ENCODE measurements at places on chromosomes 3 and 15.
A peak's percentile ranks its signal among the peaks of the same experiment; 100 is the strongest.

- H3K36me3 ChIP-seq: no peaks in the 10 kb centered on the region
- H3K4me3 ChIP-seq: no peak overlapping the region
- H3K4me1 ChIP-seq: no peaks in the 10 kb centered on the region
- H3K27ac ChIP-seq: no peak overlapping the region
Observed at GRCh38 chr3:158859362-158859761, 57.5 kb downstream of the MFSD1 start.

GRCh38 chr15:50140098-50140497 is 21.1 kb upstream of the ATP8B4 start:
- H3K27ac ChIP-seq: no peak overlapping the region
- no peaks in the 10 kb centered on the region for H3K4me1 ChIP-seq
- no peak overlapping the region for H3K4me3 ChIP-seq
- no peak for DNase-seq

DNA sequence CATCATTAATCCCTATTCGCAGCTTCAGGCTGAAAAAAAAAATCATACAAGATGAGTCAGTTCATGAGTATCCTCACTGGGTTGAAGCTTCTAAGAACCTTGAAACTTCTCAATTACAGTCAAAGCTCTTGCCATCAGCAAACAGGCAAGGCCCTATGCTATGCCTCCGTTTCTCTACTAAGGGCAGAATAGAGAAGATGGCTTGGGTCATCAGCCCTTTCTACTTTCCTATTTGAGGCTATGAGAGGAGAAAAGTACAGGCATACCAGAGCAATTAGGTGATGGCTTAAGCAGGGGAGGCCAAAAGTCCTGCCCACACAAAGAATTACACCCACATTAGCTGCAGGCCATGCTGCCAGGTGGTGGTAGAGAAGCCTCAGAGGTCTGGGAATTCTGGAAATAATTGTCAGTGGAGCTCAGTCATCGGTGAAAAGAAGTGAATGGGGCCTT is 89.0 kb downstream of the MRPL46 start:
- no peaks in the 10 kb centered on the region for H3K36me3 ChIP-seq
- H3K27me3 ChIP-seq: no peaks in the 10 kb centered on the region
- no peak overlapping the region for H3K27ac ChIP-seq
- no peak overlapping the region for H3K4me3 ChIP-seq
- DNase-seq: no peak

DNA sequence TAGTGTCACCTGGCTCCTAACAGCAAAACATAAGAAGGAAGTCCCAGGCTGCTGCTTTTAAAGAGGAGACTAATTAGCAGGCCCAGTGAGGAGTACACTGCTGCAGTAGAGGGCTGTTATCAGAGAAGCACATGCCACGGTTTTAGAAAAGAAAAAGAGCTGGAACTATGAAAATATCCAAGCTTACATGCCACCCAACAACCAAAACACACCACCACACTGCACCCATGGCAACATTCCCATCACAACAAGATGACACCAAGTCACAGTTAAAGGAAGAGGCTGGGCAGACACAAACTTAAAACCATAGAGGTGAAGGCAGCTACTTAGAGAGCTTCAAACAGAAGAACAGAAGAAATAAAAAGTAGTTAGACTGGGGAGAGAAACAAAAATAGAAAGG is 37.0 kb downstream of the NPTN start:
- DNase-seq: no peak
- no peaks in the 10 kb centered on the region for H3K27me3 ChIP-seq
- H3K36me3 ChIP-seq: no peaks in the 10 kb centered on the region
- H3K4me3 ChIP-seq: no peak overlapping the region
- H3K4me1 ChIP-seq: peaks cover 20% of the 10 kb centered on the region

DNA sequence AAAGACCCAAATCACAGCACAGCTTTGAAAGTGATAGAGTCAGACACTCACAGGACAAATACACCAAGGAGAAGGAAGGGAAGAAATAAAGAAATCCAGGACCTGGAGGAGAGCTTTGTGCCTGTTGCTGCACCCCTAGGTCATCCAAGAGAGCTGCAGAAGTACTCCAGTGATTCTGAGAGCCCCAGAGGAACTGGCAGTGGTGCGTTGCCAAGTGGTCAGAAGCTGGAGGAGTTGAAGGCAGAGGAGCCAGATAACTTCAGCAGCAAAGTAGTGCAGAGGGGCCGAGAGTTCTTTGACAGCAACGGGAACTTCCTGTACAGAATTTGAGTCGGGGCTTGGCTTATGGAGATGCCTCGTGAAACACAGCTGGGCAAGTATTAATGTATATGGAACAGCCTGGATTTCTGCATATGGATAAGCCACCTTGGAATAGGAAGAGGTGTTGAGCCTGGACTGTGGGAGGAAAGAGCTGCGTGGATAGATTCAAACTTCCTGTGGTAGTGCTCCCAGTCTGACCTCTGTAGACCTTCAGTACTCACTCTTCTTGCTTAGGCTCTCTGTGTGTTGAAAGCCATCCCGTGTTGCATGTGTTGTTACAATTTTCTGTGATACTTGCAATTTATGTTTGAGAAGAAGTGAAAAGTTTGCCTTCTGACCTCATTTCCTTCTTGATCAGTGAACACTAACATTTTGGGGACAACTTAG is 6.1 kb downstream of the NGRN start:
- no peaks in the 10 kb centered on the region for H3K36me3 ChIP-seq
- no peaks in the 10 kb centered on the region for H3K27me3 ChIP-seq
- H3K27ac ChIP-seq: no peak overlapping the region

DNA sequence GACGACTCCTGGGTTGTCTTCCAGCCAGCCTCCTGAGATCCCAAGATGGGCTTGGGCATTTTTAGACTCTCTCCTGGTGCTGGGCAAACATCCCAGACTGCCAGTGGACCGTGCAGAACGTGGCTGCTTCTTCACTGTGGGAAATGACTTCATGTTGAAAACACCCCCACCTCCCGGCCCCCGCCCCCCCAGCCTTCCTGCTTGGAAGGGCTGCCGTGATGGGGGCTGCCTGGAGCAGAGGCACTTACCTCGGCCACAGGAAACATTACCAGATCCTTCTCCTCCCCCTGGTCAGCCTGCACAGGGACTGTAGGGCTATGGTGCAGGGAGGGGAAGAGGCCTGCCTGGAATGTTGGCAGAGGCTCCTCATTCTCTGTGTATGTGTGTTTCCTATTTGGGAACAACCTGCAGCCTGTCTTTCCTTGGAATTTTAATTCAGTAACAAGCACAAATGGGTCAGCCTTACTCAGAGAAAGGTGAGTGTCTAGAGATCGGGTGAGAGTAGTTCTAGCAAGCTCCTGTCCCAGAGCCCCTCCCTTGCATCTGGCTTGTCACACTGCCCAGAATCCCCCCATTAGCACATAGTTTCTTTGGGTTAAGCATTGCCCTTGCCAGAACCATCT is 90.8 kb downstream of the ANP32A start:
- no peak overlapping the region for H3K27ac ChIP-seq
- H3K4me1 ChIP-seq: peaks cover 18% of the 10 kb centered on the region
- H3K4me3 ChIP-seq: no peak overlapping the region
- no peaks in the 10 kb centered on the region for H3K36me3 ChIP-seq

DNA sequence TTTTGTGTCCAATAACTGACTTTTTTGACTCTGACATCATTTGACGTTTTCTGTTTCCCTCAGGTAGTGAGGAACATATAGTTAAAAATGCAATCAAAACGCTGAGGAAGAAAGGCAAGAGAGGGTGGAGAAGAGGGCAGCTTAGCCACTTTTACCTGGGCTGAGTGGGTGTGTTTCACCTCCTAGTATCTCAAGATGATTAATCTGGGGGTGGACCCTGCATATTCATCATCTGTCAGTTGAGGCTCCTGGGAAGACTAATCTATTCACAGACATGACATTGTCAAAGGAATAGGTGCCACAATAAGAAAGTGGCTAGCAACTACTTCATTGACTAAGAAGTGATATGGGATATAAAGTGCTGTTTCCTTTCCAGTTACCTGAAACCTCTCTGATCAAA is 331.5 kb upstream of the RARB start:
- no peak for DNase-seq
- no peaks in the 10 kb centered on the region for H3K4me1 ChIP-seq
- no peaks in the 10 kb centered on the region for H3K36me3 ChIP-seq
- H3K27ac ChIP-seq: no peak overlapping the region
- no peaks in the 10 kb centered on the region for H3K27me3 ChIP-seq

DNA sequence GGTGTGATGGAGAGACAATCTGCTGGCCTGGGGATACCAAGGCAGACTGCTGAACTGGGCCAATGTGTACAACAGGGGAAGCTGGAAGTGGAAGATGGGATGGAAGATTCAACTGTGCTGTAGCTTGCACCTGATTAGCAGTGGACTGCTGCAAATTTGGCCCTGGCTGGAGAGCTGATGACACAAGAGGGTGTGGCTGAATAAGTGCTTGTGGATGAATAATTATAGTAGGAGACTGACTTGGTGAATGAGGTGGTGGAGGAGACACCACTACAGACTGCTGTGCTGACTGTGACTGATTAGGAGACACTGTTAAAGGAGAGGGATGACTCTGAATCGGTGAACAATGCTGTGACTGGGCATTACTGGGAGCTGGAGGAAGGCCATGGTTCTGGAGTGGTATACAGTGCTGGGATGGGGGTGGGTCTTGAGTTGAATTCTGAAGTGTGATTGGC is 52.5 kb downstream of the PHC3 start:
- no peaks in the 10 kb centered on the region for H3K27me3 ChIP-seq
- no peaks in the 10 kb centered on the region for H3K36me3 ChIP-seq
- no peaks in the 10 kb centered on the region for H3K4me1 ChIP-seq
- H3K27ac ChIP-seq: no peak overlapping the region

- no peaks in the 10 kb centered on the region for H3K36me3 ChIP-seq
- no peaks in the 10 kb centered on the region for H3K27me3 ChIP-seq
- H3K4me3 ChIP-seq: no peak overlapping the region
- no peaks in the 10 kb centered on the region for H3K4me1 ChIP-seq
- no peak overlapping the region for H3K27ac ChIP-seq
Observed at GRCh38 chr3:95334461-95334860, 1271.6 kb downstream of the NSUN3 start.

GRCh38 chr3:58575971-58576652 is 1.1 kb downstream of the FAM107A start:
- H3K4me3 ChIP-seq: no peak overlapping the region
- no peaks in the 10 kb centered on the region for H3K4me1 ChIP-seq
- H3K27me3 ChIP-seq: no peaks in the 10 kb centered on the region
- H3K36me3 ChIP-seq: no peaks in the 10 kb centered on the region
- DNase-seq: no peak

DNA sequence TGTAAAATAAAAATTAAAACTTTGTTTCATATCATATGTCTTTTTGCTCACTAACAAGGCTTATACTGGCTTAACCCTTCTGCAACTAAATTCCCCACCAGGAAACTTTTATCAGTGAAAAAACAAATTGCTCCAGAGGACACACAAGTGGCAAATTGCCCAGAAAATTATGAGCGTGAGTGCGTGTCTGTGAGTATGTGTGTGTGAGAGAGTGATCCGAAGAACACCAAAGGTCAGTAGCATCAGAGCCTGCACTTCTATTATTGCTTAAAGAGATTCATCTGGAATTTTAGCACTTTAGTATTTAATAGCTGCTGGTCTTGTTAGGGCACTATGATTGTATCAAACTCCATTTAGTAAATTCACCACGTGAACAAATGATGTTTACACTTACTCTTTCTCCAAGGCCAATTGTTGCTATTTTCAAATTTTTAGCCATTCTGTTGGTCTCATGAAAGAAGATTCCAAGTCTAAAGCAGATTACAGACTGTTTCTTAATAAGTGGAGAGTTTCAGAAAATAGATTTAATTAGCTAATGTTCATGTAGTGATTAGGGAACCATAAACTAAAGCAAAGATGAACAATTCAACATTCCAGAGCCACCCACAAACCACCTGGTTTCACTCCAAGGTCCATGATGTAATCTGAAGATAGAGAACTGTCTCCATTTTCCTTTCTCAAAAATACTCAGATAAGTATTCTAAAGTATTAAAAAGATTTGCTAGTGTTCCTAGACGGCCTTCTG is 91.1 kb upstream of the IL12A start:
- H3K4me3 ChIP-seq: no peak overlapping the region
- H3K36me3 ChIP-seq: no peaks in the 10 kb centered on the region
- H3K27me3 ChIP-seq: no peaks in the 10 kb centered on the region

GRCh38 chr3:52162250-52162872 is 8.1 kb upstream of the POC1A start:
- H3K36me3 ChIP-seq: no peaks in the 10 kb centered on the region
- H3K4me1 ChIP-seq: no peaks in the 10 kb centered on the region
- no peak overlapping the region for H3K27ac ChIP-seq
- H3K27me3 ChIP-seq: no peaks in the 10 kb centered on the region

- H3K4me3 ChIP-seq: no peak overlapping the region
- no peaks in the 10 kb centered on the region for H3K4me1 ChIP-seq
Observed at GRCh38 chr3:177692304-177692975, 495.2 kb upstream of the TBL1XR1 start.

DNA sequence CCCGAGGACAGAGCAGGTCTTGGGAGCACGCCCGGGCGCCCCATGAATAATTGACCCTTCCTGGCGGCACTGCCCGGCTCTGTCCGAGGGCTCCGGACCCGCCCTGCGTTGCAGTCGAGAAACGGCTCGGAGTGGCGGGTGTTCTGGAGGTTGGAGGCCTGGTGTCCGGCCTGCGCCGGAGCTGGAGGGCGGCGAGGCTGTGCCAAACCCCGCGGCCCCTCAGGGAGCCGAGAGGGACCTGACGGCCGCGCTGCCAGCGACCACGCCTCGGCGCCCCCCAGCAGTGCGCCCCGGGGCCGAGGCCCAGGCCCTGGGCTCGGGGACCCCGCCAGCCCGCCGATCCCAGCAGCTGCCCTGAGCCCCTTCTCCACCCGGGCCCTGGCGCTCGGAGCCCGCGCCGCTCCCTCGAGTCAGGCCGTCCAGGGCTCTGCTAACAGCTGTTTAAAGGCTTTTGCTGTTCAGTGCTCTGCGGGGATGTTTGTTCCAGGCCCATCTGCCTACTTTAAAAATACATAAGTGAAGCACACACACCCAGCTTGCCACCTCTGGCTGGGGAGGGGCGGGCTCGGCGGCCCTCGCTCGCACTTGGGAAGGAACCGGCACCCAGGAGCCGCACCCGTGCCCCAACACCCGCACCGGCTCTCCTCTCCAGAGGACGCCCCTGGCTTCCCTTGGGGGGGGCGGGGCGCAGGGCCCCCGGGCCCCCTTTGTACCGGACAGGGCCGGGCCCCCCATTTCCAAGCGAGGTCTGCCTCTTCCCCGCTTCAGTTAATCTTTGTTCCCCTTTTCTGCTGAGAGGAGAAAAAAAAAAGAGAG is 730 bp upstream of the ZNF710 start:
- H3K4me3 ChIP-seq: peak overlapping the region; percentile 87
- peak overlapping the region; percentile 48 for H3K27ac ChIP-seq
- no peaks in the 10 kb centered on the region for H3K36me3 ChIP-seq
- peak; percentile 34 for DNase-seq

DNA sequence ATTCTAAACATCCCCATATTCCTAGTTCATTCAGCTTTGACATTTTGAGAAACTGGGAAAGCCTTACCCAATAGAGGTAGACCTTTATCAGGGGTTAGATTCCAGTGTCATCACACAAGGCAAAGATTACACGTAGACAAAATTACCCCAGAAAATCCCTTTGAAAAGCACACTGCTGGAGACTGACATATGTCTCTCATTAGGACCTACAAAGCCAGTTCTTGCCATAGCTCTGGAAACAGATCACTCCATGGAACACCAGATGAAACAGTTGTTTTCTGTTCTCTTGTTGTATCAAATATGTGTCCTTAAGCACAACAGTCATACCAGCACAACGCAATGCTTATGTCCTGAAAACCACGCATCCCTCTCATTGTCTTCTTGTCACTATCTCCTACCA is 44.7 kb downstream of the RARB start:
- peaks cover 4% of the 10 kb centered on the region for H3K4me1 ChIP-seq
- no peaks in the 10 kb centered on the region for H3K36me3 ChIP-seq
- H3K27ac ChIP-seq: no peak overlapping the region
- no peak overlapping the region for H3K4me3 ChIP-seq
- no peaks in the 10 kb centered on the region for H3K27me3 ChIP-seq

Measured in ovary (tissue), 10 donors.